ENCODE measurements at places on chromosomes 1 and 21.

DNA sequence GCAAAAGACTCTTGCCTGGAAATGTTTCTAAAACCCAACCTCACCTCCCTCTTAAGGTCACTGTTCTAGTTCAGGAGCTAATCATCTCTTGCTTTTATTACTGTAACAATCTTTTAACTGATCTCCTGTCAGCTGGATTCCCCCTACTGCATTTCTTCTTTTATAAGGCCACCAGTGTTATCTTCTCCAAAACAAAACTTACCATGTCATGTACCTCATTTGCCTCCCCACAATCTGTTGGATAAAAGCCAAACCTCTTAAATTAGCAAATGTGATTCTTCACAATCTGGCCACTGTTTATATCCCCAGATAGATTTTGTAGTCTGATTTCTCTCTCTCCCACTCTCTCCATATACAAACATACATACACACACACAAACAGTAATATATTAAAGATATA, 143.3 kb downstream of the DENND1B start:
- DNase-seq = no peak

DNA sequence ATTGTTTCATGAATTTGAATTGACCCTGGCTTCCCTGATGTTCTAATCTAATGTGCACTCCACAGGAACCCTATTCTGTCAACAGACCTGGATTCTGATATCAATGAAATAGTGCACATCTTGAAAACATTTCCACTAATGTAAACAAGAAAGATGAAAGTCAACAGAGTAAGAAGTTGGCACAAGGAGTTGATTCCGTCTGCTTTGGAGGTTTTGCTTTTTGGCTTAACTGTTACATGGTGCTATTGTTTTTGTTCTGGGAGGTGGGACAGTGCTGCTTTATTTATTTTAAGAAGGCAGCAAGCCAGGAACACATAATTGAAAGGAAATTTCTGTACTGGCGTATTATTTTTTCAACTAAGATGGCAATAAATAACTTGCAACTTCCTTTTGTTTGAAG, 73.3 kb downstream of the LEPR start:
- no peak for DNase-seq

DNA sequence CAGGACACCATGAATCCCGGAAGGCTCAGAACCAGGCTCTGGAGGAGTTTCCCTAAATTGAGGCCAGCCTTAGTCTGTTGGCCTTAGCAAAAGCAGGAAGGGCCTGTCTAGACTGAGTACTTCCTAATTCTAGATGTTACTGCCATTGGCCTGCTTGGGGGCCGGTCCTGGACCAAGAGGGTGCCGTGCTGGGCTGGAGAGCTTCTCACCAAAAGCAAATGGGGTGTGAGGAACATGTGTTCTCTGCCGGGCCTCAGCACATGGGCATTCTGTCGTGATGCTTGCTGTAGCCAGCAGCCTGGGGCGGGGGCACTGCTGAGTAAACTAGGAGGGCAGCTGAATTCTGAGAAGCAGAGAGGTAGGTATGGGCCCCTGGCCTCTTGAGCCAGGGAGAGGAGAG, 35.7 kb upstream of the MAN1C1 start:
- DNase-seq = no peak

DNA sequence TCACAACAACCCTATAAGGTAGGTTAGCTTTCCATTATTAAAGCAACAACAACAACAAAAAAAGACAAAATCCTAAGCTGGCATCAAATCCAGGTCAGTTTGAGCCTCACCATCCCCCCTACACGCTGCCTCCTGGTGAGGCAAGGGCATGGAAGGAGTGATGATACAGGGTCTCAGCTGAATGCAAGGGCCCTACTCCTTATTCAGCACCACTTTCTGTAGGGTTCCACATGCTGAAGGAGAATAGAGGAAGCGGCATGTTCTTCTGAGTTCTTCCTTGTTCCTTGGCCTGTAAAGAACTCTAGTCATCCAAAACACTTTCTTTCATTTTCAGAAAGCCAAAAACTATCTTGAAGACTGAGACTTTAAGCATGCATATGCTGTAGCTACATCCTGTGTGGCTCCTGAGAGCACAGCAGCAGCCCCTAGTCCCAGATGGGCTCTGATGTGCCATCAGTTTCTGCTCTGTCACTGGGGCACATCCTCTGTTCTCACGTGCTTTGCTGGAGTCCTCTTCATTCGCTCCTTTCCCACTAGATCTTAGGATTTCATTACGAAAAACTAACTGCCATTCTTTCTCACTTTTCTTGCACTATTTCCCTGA, 6.2 kb downstream of the ILDR2 start:
- DNase-seq = no peak

DNA sequence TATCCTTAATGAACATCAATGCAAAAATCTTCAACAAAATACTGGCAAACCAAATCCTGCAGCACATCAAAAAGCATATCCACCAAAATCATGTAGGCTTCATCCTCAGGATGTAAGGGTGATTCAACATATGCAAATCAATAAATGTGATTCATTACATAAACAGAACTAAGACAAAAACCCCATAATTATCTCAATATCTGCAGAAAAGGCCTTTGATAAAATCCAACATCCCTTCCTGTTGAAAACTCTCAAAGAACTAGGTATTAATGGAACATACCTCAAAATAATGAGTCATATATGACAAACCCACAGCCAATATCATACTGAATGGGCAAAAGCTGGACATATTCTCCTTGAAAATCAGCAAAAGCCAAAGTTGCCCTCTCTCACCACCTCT, 54.6 kb upstream of the DEPDC1 start:
- no peak for DNase-seq

DNA sequence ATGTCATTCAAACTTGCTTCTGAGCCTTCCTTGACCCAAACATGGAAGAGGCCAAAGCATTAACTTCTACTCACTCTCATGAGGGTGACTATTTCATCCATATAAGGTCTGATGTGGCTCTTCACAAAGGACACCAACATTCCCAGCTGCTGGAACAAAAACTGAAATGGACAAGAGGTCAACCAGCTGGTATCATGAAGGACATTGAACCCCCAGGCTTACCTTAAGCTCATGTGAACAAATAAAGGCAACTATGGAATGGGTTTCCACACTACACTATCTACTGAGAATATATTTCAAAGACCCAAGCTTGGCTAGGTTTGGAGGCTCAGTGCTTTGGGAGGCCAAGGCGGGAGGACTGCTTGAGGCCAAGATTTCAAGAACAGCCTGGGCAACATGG, 26.9 kb downstream of the ANGPTL7 start:
- DNase-seq = no peak

DNA sequence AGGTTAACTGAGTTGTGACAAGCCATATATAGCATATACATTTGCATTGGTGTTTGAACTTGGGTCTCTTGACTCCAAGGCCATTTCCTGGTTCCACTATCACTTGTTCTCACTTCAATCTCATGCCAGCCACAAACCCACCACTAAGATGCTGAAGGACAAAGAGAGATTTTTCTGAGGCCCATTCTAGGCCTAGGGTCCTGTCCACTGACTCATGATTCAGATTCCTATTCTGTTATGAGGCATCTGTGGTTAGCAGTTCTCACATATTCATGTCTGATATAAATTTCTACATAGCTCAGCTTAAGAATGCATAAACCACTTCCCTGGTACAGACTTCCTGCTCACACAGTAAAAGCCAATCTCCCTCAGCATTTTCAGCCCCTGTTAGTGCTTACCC, 326.1 kb upstream of the BEND5 start:
- DNase-seq = no peak
